Mucosa of gallbladder (tissue), 1 donor: ENCODE measurements at places on chromosomes 5 and 9.

DNA sequence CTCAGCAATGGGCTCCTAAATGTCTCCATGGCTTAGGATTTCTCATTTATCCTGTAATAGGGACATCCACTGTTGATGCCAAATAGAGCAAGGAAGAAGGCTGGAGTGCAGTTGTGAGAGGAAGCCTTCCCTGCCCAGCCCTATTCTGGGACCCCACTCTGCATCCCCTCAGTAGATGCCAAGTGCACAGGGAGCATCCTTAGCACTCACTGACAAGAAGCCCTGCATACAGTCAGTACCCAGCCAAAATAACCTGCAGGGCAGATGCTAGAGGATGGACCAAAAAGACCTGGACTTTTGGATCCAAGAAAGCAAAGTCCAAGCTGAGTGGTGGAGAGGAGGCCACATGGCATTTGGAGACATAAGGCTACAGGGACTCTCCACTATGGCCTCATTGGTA, 113.5 kb upstream of the SPOCK1 start:
- no peak for DNase-seq

DNA sequence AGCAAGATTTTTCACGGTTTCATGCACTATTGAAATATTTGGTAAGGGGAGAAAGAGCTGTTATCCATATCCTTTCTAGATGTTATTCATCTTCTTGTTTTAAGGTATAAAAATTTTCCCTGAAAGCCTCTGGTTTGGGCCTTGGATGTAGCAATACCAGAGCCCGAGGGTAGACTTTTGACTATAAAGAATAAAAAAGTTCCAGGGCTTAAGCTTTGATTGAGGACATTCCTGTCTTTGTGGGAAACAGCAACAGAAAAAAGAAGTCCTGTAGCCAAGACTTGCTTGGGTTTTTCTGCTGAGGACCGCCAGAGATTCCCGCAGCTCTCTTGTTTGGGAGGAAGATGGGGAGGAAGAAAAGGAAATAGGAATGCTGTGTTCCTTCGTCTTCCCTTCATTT, 440.0 kb upstream of the WWC1 start:
- DNase-seq, result no peak

DNA sequence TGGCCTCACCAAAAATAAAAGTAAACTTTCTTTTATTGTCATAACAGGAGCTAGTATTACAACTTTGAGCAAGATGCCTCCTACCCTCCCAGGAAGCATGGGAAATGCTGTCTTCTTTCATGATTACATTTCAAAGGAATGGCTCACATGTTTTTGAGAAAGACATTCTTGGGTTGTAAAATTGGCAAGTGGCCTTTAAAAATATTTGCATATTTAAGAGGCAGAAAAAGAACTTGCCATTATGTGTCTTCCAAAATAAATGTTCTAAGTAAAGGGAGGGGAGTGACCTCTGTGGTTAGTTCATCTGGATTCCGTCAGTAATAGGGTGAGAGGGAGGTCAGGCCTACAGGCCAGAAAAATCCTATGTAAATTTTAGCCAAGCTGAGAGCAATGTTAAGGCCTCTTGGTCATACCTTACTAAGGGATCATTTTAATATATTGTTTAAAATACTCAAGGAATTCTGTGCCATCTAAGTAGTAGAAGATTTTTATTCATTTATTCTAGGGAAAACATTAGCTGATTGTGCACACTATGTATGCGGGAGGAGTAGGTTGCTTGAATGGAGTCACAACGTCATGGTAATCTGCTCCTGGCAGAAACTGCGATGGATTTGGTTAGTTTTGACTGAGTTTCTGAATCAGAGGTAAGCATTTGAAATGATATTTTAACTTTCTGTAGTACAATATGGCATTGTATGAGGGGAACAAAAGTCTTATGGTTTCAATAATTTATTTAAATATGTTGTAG, 1485.7 kb upstream of the CDH9 start:
- no peak for DNase-seq

GRCh38 chr5:72319976-72320752, at the start of the genes MRPS27 and PTCD2:
MRPS27 (minus strand) TSS chr5:72320240; CDS start chr5:72320221, 19 bp downstream.
PTCD2 (plus strand) TSS chr5:72320373; CDS start chr5:72320383, 10 bp downstream.
- peak; percentile 97 for DNase-seq

GRCh38 chr5:150058480-150059126, 27.8 kb downstream of the CSF1R start:
- peak; percentile 47 for DNase-seq

DNA sequence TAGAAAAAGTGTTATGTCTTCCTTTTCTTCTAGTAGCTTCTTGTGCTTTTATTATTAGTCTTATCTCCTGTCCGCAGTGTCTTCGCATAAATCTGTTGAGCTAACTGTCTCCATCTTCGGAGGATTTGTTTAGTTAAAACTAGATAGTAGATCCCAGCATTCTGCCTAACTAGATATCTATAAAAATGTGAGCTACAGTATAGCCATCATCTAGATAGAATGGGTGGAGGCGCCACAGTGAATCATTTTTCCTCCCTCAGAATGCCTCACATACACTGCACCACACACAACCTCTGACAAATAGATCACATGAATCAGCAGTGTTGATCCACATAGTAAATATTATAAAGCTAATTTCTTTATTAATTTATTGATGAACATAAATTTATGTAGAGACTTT, 220.3 kb upstream of the GAS1 start:
- DNase-seq, result no peak

DNA sequence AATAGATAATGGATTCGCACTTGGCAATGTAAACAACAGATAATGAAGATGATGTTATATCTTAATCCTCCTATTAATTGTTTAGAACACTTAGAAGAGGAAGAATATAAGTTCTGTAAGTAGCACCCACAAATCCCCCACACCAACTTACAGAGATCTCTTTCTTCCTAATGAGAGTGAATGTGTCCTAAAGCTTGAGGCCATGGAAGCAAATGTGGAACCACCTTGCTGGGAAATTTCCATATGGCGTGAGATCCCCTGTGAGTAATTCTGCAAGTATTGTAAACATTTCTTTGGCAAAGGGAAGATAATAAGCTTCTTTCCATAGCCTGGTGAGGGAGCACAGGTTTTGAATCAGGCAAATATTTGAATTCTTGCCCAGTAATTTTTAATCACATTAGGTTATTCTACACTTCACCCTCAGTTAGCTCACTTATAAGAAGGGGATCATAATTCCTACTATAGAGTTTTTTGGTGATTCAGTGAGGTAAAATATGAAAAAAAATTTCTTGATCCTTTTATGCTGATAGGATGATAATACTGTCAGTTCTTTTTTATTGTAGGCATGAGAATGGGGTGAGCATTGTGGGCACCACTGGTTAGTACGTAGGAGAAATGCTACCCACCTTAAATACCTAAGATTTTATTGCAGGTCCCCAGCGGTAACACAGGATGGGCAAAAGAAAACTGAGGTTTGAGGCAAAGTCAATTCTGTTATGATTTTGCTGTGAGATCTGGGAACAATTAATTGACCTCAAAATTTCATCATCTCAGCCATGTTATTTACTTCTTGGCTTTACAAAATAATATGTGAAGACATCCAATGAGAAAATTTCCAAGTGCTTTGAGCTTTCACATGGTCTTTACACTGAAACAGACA, 574.8 kb downstream of the PSAT1 start:
- DNase-seq, result no peak

GRCh38 chr9:113519426-113520108, 56.0 kb downstream of the RGS3 start:
- DNase-seq, result peak; percentile 68

DNA sequence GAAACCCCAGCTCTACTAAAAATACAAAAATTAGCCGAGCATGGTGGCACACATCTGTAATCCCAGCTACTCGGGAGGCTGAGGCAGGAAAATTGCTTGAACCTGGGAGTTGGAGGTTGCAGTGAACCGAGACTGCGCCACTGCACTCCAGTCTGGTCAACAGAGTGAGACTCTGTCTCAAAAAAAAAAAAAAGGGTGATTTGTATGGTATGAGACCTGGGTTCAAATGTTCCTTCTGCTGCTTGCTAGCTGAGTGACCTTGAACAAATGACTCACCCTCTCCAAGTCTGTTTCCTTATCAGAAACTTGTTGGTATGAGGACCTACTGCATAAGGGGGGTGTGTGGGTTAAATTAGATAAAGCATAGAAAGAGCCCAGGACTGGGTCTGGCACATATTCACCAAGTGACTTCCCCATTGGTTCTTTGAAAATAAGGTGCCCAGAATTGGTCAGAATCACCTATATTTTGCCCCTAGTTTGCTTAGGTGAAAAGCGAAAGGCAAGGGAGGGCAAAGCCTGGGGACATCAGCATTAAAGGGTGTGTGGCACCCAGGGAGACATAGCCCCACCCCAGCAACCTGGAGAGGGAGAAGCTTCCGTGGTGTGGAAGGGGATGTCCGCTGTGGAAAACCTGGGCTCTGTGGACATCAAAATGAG, 9.9 kb downstream of the SLC25A25 start:
- no peak for DNase-seq
